Stimulated activated CD8-positive, alpha-beta memory T cell treated with anti-CD3 and anti-CD28 coated beads, Interleukin-4, amount 100 ng/mL, for 1 hour (primary cell): ENCODE measurements at places on chromosomes 7 and 10.

- DNase-seq: no peak
Measured at GRCh38 chr7:25118048-25118753, 6.9 kb downstream of the CYCS start.

DNA sequence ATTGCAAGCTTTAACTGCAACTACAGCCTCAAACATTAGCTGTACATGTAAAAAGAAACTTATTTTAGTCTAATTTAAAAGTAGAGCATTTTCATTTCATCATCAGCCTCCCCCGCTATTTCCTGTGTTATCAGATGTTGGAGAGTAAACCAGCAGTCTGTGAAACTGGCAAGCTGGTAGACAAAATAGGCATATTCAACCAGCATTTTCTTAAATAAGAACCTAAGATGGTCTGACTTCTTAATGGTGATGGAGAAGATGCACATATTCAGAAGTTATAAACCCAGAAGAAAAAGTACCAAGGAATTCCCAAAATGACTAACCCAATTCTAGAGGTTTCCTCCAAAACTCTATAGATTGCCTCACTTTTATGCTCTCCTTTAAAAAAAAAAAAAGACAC is 24.9 kb downstream of the PIK3AP1 start:
- no peak for DNase-seq

DNA sequence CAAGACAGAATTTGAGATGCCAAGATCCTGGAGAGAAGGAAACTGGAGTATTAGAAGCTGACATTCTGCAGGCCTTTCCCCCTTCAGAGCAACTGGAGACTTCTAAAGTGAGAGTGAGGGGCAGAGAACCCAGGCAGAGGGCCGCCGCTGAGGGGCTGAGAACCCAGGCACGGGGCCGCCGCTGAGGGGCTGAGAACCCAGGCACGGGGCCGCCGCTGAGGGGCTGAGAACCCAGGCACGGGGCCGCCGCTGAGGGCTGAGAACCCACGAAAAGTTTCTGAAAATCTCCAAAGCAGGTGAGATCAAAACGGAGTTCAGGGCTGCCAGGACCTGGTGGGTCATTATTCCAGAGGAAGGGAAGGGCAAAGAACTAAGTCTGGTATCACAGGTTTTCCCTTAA is 126.2 kb downstream of the DLG5 start:
- DNase-seq: no peak

DNA sequence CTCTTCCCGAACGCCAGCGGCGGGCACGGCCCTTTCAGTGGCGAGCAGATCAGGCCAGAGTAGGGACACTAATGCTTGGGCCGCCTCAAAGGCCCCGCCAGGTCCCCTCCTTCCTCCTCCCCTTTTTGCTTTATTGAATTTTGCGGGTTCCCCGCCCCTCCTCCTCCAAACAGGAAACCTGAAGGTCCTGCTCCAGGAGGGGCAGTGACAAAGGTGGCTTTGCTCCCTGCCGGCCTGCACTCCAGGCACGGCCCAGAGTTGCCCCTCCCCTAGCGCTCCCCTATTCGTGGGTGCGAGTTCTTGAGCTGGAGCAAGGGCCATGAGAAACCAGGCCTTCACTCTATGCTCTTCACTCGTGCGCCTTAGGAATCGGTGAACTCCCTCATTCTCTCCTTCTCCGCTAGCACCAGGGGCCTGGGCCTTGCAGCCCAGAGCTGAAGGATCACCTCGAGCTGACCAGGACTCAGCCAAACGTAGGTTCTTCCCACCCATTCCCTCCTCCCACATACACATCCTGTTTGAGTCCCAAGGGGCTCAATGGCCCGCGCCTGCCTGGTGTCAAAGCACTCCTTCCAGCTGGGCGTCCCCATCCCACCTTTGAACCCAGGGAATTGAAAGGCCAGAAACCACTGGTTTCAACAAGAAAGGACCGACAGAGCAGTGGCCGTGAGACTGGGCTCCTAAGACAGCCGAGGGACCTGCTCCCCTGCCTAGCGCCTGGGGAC is 619 bp upstream of the HOXA6 start:
- no peak for DNase-seq

DNA sequence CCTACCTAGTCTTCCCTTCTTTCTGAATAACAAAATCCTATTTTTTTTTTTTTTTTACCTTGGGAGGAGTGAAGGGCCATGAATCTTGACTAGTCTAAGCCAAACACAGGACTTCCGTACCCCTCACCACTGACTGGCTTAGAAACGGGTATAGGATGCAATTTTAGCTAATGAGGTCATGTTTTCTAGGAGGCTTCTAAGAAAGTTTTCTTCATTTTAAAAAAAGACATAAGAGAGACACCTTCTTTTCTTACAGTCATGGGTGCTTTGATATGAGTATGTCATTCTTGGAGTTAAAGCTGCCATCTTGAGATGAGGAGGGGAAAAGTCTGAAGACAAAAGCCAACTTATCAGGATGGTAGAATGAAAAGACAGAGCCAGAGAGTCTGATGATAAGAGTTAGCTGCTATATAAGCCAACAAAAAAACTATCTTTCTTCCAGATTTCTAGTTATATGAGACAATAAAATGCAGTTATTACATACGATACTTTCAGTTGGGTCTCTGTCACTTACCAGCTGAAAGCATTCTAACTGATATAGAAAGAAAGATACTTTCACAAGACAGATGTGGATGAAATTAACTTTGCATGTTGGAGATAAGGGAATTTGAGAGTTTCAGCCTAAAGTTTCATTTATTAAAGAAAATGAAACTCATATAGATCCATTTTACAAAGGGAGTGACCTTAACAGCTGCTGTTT is 34.0 kb downstream of the ZNF438 start:
- no peak for DNase-seq

DNA sequence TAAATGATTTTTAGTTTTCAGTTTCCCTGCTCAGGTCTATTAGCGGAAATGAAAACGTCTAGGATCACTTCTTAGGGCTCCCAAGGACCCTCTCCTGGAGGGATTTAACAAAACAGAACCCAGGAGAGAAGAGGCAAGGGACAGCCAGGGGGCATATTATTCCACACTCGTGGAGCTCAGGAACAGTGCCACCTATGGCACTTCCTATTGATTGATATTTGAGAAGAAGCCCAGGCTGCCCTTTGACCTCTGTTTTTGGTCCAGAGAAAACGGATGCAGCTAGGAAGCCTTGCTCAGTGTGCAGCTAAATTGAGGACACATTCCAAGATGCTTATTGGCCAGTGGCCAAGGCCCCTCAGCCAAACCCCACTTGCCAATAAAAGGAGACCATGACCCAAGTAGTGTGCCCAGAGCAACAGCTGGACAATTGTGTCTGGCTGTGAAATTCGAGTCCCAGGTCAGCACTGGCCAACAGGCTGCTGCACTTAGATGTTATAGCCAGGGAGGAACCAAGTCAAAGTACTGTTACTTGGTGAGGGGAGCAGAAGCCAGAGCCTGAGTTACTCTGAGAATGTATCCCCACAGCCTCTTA is 24.0 kb upstream of the GPNMB start:
- no peak for DNase-seq

GRCh38 chr7:105277341-105277740 is 111.4 kb downstream of the SRPK2 start:
- no peak for DNase-seq

DNA sequence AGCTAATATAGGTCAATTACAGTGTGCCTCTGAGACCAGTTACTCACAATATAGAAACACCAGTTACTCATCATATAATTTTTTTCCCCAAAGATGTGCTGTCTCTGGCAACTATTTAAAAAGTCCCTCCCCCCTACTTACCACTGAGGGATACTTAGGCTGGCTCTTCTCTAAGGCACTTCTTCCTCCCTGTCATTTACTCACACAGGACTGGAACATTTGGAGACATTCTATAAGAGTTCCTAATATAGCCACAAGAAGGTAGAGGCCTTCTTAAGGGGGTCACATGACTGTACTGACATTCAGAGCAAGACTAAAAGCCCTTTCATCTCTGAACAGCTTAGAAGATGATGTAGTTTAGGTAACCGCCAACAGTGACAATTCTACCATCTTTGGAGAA is 44.4 kb upstream of the SLIT1 start:
- no peak for DNase-seq

GRCh38 chr7:14834456-14834855 is 68.1 kb downstream of the DGKB start:
- no peak for DNase-seq
